ENCODE measurements at places on chromosomes 4 and X.

GRCh38 chr4:135338181-135338580, 1136.6 kb upstream of the PABPC4L start:
- no peak for DNase-seq

- DNase-seq = no peak
These were observed 154.0 kb downstream of the GRIA3 start for GRCh38 chrX:123337886-123338639.

- no peak for DNase-seq
These were observed 352.7 kb upstream of the IGFBP7 start for GRCh38 chr4:57462843-57463242.

DNA sequence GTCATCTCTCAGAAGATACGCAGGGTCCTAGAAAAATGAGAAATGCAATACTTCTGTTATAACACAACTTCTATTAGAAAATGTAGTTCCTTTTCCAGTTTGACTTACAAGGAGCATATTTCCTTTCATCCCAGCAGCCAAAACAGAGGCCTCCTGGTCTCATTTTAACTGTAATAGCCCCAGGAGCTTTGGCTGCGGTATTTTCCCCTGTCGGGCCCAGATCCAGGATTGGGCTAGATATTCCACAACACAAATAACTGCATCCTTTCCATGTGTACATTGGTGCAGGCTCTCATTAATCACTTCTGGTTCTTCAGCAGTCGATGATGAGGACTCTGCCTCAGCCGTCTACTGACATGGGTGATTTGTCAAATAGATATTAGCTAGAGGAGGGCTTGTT, 166.1 kb downstream of the TENM3 start:
- no peak for DNase-seq

- DNase-seq = peak; percentile 48
These were observed 63.4 kb downstream of the NFKB1 start for GRCh38 chr4:102564399-102565059.

- DNase-seq = no peak
These were observed 111.2 kb upstream of the PDE5A start for GRCh38 chr4:119739796-119740195.

DNA sequence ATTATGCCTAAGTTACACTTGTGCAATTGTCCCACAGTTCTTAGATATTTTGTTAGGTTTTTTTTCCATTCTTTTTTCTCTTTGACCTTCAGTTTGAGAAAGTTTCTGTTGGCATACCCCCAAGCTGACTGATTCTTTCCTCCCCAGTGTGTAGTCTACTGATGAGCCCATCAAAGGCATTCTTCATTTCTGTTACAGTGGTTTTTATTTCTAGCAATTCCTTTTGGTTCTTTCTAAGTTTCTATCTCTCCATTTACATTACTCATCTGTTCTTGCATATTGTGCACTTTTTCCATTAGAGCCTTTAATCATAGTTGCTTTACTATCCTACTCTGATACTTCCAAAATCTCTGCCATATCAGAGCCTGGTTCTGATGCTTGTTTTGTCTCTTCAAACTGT, 31.9 kb downstream of the CASP6 start:
- no peak for DNase-seq

DNA sequence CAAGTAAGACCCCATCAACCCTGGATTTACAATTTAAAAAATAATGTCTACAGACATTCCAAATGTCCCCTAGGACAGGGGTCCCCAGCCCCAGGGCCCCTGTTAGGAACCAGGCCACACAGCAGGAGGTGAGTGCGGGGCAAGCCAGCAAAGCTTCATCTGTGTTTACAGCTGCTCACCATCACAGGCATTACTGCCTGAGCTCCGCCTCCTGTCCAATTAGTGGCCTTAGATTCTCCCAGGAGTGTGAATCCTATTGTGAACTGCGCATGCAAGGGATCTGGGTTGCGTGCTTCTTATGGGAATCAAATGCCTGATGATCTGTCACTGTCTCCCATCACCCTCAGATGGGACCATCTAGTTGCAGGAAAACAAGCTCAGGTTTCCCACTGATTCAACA, 146.1 kb downstream of the ATP10D start:
- DNase-seq = no peak

DNA sequence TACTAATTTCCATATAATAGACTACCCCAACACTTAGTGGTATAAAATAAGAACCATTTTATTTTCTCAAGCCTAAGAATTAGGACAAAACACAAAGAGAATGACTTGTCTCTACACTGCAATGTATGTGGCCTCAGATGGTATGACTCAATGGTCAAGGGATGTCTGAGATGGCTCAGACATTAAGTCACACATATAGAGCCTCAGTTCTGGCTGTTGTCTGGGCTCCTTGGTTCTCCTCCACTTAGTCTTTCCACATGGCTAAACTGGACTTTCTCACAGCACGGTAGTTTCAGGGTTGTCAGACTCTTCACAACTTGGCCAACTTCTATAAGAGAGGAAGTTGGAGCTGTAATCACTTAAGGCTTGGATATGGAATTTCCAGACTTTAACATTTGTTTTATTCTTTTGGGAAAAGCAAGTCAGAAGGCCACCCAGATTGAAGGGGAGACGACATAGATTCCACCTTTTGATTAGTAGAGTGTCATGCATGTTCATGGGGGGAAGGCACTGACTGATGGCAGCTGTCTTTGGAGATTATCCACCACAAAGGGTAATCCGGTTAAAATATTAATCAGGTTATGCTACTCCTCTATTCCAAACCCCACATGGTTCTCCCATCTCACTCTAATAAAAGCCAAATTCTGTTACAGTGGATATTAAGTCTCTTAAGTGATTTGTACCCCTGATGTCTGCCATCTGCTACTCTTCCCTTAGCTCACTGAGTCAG, 9.4 kb downstream of the IL15 start:
- no peak for DNase-seq

GRCh38 chr4:53929955-53930798, 134.2 kb downstream of the CHIC2 start:
- no peak for DNase-seq

DNA sequence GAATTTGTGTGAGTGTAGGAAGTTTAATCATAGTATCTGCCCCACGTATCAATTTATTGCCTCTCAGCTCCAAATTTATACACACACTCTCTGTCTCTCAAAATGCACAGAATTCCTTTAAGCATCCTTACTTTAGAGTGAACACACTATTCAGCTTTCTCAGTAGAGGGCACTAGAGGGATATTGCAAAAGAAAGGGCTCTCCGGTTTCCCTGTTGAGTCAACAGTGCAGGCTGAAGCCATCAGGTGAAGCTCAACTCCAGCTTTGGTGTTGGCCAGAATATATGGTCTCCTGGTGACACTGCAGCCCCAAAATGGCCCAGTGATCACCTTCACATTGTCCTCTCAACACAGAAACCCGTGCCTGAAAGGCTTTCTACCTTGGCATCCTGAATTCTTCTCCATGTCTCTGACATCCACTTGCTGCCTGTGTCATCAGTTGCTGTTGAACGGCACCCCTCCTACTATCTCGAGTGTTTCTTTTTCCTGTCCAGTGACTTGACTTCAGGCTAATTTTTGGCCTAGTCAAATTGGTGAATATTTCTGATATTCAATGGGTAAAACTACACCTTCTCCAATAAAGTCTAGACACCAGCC, 670.5 kb downstream of the GABRG1 start:
- no peak for DNase-seq

GRCh38 chr4:10243856-10244255, 127.3 kb upstream of the WDR1 start:
- no peak for DNase-seq

GRCh38 chr4:145881989-145882388, 56.6 kb downstream of the ZNF827 start:
- no peak for DNase-seq

- no peak for DNase-seq
These were observed 50.7 kb downstream of the UBE2NL start for GRCh38 chrX:143934542-143934941.

DNA sequence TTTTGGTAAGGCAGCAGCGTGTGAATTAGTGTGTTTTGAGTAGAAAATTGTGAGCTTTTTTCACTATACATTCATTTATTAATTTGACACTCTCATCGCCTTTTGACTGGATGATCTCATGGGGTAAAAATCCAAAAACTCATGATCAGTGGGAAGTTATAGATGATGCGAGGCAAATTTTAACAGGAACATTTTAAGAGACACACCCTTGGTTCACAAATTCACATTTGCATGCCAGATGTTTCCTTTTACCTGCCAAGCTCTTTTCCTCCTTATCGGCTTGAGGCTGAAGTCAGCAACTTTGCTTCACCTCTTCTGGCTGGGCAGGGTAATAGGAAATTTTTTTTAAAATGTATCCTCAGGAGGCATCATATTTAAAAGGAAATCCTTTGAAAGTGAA, 318.0 kb upstream of the HS3ST1 start:
- DNase-seq = no peak

- DNase-seq = no peak
These were observed 519.2 kb upstream of the DIPK2B start for GRCh38 chrX:45719751-45720501.

GRCh38 chr4:138901177-138901576, 114.4 kb upstream of the NOCT start:
- no peak for DNase-seq

- DNase-seq = no peak
These were observed 91.0 kb downstream of the ARHGAP24 start for GRCh38 chr4:85565761-85566480.

GRCh38 chr4:93416344-93417128, 412.0 kb upstream of the ATOH1 start:
- no peak for DNase-seq

GRCh38 chr4:8410641-8411271, 29.8 kb downstream of the ACOX3 start:
- DNase-seq = peak; percentile 74

DNA sequence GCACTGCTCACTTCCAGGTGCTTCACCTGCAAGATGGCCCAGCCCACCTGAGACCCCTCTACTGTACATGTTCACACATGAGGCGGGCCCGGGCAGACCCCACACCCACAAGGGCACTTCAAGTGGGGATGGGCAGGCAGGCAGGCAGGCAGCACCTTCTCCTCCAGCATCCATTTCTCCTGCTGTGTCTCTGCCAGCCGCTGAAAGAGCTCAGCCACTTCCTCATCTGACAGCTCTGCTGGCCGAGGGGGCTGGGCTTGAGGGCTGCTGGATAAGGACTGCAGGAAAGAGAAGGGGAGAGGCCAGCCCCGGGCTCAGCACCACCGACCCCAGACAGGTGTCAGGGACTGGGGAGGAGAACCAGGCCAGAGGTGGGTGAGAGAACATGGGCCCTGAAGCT, 4.4 kb upstream of the KCND1 start:
- no peak for DNase-seq

- DNase-seq = no peak
These were observed 14.3 kb downstream of the CCDC160 start for GRCh38 chrX:134251241-134251640.

- DNase-seq = peak; percentile 0
These were observed 723 bp downstream of the MORC4 start for GRCh38 chrX:106999002-106999975.

- DNase-seq = no peak
These were observed 21.8 kb downstream of the MID1 start for GRCh38 chrX:10598540-10598939.

DNA sequence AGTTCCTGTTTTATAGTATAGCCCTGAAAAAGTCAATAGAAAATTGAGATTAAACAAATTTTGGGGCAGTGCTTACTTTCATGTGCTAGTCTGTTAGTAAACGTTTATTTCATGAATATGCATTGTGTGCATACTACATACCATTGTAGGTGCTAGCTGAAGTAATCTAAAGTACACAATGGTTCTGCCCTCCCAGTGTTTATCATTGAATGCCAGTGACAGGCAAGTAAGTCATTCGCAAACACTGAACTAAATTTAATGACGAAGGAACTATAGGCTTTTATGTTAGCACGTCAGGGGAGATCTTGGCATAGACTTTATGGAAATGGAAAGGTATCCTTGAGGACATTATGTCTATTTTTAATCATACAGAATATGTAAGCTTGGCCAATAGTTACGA, 426.9 kb upstream of the EPHA5 start:
- no peak for DNase-seq

- DNase-seq = no peak
These were observed 92.2 kb downstream of the AFF2 start for GRCh38 chrX:148592595-148592994.

- DNase-seq = no peak
These were observed 39.7 kb downstream of the CORIN start for GRCh38 chr4:47798165-47798564.

GRCh38 chr4:168892475-168892874, 117.6 kb downstream of the CBR4 start:
- no peak for DNase-seq

GRCh38 chr4:145530189-145530588, 48.5 kb downstream of the SMAD1 start:
- DNase-seq = no peak

DNA sequence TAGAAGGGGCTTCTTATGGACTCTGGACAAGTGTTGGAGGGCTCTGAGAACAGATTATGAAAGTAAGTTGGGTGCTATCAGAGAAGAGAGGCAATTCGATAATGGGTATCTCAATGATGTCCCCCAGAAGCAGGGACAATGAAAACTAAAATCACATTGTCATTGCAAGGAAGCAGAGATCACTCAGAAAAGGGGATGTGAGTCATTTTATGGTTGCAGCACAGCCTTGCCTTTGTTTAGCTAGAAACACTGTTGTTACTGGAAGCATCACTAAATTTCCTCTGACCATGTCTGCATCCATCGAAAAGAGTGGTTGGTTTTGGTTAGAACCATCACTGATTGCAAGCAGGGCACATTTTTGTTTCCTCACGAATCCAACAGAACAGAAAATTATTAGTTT, 246.8 kb upstream of the NWD2 start:
- no peak for DNase-seq

GRCh38 chr4:125794989-125795388, 480.2 kb downstream of the FAT4 start:
- DNase-seq = no peak

GRCh38 chrX:97446298-97446882, 562.7 kb downstream of the RPA4 start:
- DNase-seq = no peak
